ENCODE measurements at places on chromosomes 6 and 20.

DNA sequence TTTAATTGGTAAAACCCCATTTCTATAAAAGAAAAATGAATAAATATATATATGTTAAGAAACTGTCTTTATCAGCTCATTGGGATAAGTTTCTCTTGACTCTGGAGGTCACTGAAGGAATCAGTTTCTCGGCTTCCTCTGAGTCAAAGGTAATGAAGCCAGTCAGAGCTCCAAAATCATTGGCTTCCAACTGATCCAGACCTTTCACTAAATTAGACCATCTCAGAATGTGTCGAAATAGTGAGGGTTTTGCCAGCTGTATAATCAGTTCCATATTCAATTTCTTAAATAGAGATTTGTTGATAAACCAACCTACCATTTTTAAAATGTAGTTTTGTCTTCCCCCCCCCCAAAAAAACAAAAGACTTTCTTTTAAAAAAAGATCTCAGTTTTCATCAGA lies 60.5 kb upstream of the SRSF6 start:
- no peak for DNase-seq

- peak; percentile 61 for DNase-seq
These were observed 13.3 kb upstream of the RIPOR2 start for GRCh38 chr6:24949020-24949569.

DNA sequence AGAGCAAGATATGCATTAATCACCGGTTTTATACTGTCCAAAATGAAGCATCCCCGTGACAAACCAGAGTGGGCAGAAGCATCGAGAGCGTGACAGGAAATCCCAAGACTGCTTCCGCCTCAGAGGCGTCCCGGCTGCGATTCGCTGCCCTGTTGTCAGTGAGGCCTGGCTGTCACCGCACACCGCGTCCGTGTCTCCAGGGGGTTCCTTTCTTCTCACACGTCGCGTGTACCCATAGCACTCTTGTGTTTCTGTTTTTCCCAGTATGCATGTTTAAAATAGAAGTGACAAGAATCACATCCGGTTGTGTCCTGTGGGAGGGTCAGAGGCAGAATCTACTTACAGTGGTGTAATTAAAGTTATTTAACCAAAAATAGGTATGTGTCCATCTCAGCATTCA lies 8.3 kb upstream of the ADRM1 start:
- peak; percentile 65 for DNase-seq

DNA sequence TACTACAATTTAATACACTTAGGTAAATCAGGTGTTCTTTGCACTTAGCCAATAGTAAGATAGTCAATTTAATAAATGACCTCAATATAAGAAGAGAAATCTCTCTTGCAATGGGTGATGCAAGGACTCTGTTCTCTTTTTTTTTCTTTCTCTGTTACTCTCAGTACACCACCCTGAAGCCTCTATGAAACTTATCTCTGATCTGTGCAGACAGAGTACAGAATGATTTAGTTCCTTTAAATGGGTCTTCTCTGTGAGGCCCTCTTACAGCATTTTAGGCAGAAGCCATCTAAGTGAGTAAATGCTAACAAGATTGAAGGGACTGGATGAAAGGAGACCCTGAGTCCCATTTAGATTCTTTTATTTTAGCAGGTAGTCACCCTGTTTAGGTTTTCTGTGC lies 312.8 kb downstream of the RFPL4B start:
- DNase-seq: no peak

DNA sequence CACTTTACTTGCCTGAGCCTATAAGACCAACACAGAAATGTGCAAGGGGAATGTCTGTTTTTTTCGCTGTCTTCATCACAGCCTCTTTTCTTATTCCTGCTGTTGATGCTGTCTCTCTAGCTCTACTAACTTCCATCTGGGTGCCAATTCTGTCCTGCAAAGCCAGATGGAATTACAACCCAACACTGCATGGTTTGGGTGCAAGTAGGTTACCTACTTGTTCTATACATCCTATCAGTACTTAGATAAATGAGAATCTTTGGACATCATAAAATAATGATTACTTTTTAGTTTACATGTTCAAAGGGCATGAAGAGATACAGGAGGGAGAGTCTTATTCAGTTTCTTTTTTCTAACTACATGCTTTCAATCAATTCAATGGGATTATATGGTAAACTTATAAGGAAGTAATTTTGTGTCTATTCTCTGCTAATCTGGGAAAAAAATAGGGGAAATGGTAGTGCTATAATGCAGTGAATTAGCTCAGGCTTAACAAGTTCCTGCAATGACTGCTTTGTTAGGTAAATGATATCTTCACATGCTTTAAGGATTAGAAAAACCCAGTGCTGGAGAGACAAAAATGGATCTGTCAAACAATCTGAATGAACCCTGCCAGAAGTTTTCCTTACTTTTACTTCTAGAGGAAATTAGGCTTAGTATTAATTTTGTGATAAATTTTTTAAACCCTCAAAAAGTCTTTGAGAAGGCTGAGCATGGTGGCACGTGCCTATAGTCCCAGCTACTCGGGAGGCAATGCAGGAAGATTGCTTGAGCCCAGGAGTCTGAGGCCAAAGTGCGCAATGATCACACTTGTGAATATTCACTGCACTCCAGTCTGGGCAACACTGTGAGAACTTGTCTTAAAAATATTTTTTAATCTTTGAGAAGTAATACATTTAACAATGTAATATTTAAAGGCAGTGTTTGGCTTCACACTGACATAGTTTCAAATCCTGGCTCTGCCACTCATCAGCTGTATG lies 86.5 kb upstream of the E2F3 start:
- DNase-seq: peak; percentile 42

- DNase-seq: no peak
These were observed 101.7 kb downstream of the SYNDIG1 start for GRCh38 chr20:24571159-24571558.

DNA sequence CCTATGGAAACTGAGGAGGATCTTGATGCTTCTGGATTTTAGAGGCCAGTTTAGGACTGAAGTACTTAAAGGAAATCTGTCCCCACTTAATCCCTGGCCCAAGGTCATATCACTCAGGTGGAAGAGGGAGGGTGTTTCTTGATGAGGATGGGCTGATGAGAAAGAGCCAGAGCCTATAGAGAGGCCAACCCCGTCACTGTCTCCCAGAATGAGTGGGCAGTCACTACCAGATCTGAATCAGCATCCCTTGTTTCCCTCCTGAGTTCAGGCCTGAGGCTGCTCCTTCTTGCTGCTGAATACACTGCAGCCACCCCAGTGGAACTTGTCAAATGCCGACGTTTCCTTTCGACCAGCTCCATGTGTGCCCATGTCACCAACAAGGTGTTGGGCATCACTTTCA lies 14.8 kb downstream of the ARMC12 start:
- no peak for DNase-seq

DNA sequence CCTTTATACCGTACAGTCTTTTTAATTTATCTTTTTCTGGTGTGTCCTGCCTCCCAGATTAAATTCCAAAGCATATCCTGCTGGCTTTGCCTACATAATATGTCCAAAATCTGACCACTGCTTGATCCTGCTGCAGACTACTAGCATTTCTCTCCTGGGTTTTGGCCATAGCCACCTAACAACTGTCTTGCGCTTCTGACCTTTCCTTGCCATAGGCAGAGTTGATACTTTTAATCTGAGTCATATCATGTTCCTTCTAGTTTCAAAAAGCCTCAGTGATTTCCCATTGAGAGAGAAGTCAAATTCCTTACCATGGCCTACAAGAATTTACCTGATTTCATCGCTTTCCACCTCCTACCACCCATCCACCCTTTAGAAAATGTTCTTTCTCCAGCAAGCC lies 104.8 kb downstream of the BCKDHB start:
- DNase-seq: no peak

DNA sequence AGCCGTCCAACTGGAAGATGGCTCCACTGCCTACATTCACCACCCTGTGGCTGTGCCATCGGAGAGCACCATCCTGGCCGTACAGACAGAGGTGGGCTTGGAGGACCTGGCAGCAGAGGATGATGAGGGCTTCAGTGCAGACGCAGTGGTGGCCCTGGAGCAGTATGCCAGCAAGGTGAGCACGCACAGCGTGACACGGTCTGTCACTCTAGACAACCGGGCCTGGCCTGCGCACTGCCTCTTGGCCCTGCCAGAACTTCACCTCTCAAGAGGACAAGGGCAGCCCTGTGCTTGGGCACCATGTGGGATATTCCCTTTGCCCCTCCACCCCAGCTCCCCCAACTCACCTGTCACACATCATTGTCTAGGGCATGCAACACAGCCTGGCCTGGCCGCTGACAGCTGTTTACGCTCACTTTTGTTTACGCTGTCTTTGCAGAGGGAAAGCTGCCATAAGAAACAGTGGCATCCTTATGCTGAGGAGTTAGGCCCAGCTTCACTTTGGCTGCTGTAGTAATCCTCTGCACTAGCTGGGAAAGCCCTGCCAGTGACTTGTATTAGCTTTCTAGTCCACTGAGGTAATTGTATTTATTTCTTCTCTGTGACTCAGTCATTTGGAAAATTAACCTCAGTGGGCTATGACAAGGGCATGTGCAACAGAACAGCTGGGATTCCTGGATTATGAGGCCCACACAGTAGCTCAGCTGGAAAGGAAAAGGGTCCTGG lies 9.8 kb upstream of the DEF6 start:
- DNase-seq: no peak

GRCh38 chr20:20765696-20766365 lies 53.4 kb upstream of the RALGAPA2 start:
- no peak for DNase-seq

DNA sequence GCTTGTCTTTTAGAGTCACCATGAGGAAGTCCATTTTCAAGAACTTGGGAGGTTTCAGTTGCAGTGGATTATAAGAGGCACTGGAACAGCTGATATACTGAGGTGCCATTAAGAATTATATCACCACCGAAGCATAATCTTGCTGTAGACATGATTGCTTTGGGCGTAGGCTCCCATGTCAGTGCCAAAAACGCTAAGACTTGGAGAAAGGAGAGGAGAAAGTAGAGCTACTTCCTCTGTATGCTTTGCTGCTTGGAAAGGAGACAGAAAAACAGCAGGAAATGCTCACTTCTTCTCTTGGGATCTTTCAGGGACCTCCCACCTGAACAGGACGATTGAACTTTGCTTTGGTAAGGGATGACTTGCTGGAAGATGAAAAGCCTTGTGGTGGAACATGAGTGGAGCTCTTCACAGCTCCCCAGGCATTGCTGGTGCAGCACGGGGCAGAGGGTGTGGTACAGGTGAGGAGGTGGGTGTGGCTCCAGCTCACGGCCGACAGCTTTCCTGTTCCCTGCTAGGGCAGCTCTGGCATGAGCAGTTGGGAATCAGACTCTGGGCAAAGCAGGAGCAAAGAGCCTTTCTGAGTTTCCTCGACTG lies 190.4 kb upstream of the JAG1 start:
- DNase-seq: peak; percentile 64

GRCh38 chr6:138107752-138108592 lies 753 bp upstream of the PERP start:
- DNase-seq: no peak

DNA sequence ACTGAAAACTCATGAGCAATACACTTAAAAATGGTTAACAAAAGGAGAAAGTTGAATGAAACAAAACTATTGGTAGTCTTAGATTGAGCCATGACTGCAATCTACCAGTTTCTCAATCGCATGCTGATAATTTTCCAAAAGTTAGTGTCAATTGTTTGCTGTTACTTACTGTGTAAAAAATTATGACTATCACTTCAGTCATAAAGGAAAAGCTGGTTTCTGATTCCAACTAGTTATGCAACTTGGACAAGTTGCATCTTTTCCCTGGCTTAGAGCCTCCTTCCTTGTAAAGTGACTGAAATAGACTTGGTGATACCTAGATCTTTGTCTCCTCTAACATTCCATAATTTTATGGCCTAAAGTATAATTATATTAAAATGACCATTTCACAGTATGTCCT lies 88.3 kb upstream of the PAK5 start:
- no peak for DNase-seq

DNA sequence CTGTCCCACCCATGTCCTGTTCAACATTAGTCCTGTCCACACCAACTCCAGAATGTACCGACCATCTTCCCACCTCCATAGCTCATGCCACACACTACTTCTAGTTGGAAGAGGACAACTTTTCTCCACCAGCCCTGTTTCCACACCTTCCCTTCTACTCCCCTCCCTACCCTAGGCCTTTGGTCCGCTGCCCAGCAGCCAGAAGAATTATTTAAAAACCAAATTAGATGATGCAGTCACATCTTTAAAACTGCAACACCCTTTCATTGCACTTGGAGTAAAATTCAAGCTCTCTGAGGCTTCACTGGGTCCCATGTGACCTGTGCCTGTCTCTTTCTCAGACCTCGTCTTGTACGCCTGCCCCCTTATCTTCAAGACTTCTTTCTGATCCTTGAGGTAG lies 53.8 kb downstream of the BANF2 start:
- DNase-seq: no peak

DNA sequence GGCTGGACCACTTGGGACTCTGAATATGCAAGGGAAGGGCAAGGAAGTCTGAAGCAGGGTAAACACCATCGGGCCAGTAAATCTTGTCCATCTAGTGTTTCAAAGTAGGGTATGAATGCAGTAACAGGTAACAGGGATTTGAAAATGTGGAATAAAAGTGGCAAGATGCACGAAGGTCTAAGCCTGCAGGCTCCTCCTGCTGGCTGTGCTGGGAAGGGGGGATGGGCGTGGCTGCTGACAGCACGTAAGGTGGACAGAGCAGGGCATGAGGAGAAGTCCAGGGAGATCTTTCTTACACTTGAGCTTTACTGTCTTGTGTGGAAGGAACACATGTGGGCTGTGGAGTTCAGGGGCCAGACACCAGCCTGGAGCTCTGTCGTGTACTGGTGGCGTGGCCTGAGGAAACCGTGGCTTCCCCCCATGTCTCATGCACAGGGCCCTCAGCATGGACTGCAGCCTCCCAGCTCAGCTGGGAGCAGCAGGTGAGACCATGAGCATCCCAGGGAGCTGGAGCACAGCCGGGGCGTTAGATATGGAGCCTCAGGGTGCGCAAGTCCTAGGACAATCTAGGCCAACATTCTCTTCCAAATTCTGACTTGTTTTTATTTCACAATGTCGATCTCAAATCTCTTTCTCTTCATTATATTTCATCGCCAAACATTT lies 84.5 kb downstream of the SLC22A23 start:
- no peak for DNase-seq

- no peak for DNase-seq
These were observed 93.5 kb downstream of the SPTLC3 start for GRCh38 chr20:13102237-13102636.

GRCh38 chr6:128415387-128415786 lies 105.0 kb downstream of the PTPRK start:
- no peak for DNase-seq

DNA sequence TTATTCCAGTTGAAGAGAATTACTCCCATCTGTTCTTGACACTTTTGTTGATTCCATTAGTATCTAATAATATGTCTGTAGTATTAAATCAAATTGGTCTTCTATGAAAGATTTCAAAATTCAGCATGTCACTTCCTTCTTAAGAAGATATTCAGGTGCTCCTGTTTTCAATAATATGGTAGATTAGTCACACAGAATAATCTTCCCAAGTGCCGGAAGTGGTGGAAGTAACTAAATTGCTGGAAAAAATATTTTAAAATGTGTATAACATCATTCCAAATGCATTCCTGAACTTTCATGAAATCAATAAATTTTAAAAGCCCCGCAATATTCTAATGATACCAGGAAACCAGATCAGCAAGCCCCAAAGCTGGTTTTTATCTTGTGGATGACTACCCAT lies 281.3 kb downstream of the EPM2A start:
- DNase-seq: no peak

Measured in MV-4-11 (cell line).